Astrocyte of the cerebellum (primary cell): ENCODE measurements at places on chromosomes 6 and 20.

DNA sequence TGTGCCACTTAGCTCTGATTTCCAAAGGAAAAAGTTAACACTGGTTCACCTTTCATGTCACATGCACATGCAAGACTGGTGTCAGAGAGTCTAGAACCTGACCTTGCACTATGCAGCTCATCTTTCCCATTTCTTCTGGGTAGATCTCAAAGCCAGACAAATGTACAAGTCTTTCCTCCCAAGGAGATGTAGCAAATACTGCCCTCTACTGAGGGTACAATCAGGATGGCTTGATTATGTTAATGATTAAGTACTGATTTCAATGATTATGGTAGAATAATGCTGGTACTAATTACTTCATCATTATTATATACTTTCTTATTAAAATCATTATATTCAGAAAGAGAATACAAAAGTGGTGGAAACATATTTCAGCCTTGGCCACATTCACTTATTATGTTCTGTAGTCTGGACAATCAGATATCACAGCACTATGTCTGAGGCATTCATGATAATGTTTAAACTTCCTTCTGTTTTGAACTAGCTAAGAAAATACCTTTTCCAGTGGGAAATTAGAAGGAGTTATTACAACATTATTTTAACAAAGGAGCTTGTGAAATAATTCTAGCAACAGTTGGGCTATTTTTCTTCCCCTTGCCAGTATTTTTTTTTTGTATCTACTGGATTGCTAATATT lies 68.5 kb upstream of the FOXO3 start:
- peak; percentile 53 for DNase-seq

DNA sequence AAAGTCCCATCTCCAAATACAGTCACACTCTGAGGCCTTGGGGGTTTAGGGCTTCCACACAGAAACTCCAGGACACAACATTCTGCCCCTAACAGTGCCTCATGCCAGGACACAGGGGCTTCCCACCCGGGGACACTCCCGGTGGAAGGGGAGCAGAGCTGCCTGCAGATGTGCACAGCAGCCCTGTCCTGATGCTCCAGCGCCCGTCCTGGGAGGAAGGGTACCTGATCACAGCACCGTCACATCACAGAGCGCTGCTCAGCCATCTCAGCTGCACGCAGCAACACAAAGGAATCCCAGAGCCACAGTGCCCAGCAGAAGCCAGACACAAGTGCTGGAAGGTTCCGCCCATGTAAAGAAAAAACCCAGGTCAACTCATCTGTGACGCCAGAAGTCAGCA lies 156.7 kb downstream of the TAF4 start:
- DNase-seq, result no peak

DNA sequence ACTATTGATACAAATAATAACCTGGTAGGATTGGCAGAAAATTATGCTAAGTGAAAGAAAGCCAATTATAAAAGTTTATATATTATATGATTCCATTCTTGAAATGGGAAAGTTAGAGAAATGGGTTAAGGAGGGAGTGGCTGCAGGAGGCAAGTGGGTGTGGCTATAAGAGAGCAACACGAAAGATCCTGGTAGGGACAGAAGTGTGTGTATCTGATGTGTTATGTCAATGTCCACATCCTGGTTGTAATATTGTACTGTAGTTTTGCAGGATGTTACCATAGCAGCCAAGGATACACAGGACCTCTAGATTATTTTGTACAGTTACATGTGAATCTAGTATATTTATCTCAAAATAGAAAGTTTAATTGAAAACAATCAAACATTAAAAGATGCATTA lies 46.8 kb downstream of the SNX5 start:
- DNase-seq, result no peak

GRCh38 chr6:90183587-90184333 lies 112.9 kb downstream of the BACH2 start:
- DNase-seq, result no peak

- no peak for DNase-seq
Measured at GRCh38 chr20:56628015-56628872, 862 bp upstream of the TFAP2C start.

DNA sequence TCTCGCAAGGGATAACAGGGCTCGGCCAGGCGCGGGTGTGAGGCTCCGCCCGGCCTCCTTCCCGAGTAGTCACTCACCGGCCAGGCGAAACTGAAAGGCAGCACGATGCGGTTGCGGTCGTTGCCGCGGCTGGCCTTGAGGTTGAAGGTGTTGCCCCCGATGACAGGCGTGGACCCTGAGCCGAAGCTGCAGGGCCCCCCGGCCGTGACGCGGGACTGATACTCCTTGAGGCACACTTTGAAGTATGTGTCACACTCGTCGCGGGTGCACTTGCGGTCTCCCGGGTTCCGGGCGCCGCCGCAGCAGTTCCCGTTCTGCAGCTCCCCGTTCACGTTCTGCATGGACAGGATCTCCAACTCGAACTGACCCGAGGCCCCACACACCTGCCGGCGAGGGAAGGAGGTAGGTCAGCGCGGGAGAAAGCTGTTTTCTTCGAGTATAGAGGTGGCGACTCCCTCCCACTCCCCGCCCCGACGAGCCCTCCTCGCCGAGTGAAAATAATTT lies 1.1 kb downstream of the JAG1 start:
- no peak for DNase-seq

DNA sequence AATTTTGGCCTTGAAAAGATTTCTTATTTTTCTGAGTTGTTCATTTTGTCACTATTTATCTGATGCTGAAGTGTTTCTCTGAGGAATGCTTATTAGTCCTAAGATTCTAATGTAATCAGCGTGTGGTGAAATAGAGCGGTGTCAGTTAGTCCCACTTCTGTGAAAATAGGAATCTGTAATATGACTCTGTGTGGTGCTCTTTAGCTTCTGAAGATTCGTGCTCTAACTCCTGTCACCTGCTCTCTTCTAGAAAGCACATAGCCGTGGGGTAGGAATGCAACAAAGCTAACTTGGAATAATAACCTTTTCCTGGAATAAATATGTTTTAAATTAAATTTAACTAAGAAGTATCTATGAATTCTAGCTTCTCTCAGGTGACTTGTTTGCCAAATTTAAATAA lies 90.4 kb downstream of the BCKDHB start:
- no peak for DNase-seq

GRCh38 chr6:4935486-4935885 lies 68.4 kb downstream of the RPP40 start:
- no peak for DNase-seq

GRCh38 chr6:111918825-111919224 lies 45.6 kb upstream of the FYN start:
- peak; percentile 53 for DNase-seq
